ENCODE measurements at places on chromosomes 2 and 18. TPM values are rescaled to one million over a fixed set of nuclear protein-coding genes. Genes with fewer than 3 reads are reported as not detected.

GRCh38 chr2:113796592-113797175 lies 40.2 kb upstream of the SLC35F5 start:
- H3K27me3 ChIP-seq: no peaks in the 10 kb centered on the region
- no peaks in the 10 kb centered on the region for H3K36me3 ChIP-seq
- peaks cover 9% of the 10 kb centered on the region for H3K4me1 ChIP-seq

GRCh38 chr2:208872591-208872990 lies 466.0 kb downstream of the PTH2R start:
- no peaks in the 10 kb centered on the region for H3K27me3 ChIP-seq
- H3K27ac ChIP-seq: no peak overlapping the region
- no peaks in the 10 kb centered on the region for H3K4me1 ChIP-seq
- no peak overlapping the region for H3K4me3 ChIP-seq
- H3K36me3 ChIP-seq: no peaks in the 10 kb centered on the region
- DNase-seq: no peak

DNA sequence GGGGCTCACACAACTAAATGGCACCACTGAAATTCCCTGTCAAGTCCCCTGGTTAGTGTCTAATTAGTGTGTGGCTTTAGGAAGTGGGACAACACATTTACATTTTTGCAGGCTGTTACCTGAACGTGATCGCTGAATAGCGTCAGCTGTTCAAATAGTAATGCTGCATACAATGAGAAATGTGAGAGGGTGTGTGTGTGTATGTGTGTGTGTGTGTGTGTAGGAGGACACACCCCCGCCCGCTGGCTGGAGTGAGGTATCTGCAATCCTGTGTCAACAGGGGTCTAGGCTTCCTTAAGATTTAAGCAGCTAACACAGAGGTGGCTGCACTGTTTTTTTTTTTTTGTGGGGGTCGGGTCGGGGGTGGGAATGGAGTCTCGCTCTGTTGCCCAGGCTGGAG lies 4.8 kb upstream of the LYPD6B start:
- H3K36me3 ChIP-seq: no peaks in the 10 kb centered on the region
- peaks cover 6% of the 10 kb centered on the region for H3K4me1 ChIP-seq
- no peak overlapping the region for H3K27ac ChIP-seq
- H3K27me3 ChIP-seq: peaks cover 8% of the 10 kb centered on the region
- no peak for DNase-seq
- H3K4me3 ChIP-seq: no peak overlapping the region

- no peaks in the 10 kb centered on the region for H3K27me3 ChIP-seq
- peaks cover 20% of the 10 kb centered on the region for H3K4me1 ChIP-seq
- no peak overlapping the region for H3K4me3 ChIP-seq
- no peak for DNase-seq
- H3K36me3 ChIP-seq: no peaks in the 10 kb centered on the region
Measured at GRCh38 chr18:12749121-12749520, 46.3 kb downstream of the PSMG2 start.

GRCh38 chr2:151476287-151476686 lies 66.6 kb downstream of the RIF1 start:
- H3K27ac ChIP-seq: no peak overlapping the region
- no peak for DNase-seq
- no peak overlapping the region for H3K4me3 ChIP-seq
- H3K36me3 ChIP-seq: peaks cover 6% of the 10 kb centered on the region
- H3K4me1 ChIP-seq: no peaks in the 10 kb centered on the region

TRIM43 gene
- not detected for total RNA-seq

ANKRD23 gene
- total RNA-seq: 9.8 TPM

SLC5A7 gene
- total RNA-seq: not detected
